Hematopoietic multipotent progenitor cell treated with erythropoietin and hydrocortisone succinate and interleukin-3 and kit ligand, for 6 days (in vitro differentiated cells): ENCODE measurements at places on chromosomes 1 and 21.

- DNase-seq = no peak
These were observed 56.6 kb downstream of the SMYD2 start for GRCh38 chr1:214337511-214337910.

- DNase-seq = no peak
These were observed 9.2 kb downstream of the DDI2 start for GRCh38 chr1:15626269-15626950.

DNA sequence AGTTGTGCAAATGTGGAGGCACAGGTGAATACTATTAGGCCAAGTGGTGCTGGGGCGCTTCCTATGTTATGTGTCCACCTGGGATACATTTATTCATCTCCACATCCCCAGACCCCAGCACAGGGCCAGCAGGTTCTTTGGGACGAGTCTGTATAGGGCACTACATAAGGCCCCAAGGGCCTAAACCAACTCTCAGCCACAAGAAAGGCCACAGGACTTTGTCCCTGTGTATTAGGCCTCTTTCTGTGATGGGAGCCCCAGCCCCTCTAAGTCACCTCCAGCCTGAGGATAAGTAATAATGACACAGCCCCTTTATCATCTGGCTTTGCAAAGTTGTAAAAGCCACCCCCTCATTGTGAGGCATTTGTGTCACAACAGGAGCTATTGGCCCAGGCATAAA lies 79.2 kb upstream of the CD1D start:
- no peak for DNase-seq

DNA sequence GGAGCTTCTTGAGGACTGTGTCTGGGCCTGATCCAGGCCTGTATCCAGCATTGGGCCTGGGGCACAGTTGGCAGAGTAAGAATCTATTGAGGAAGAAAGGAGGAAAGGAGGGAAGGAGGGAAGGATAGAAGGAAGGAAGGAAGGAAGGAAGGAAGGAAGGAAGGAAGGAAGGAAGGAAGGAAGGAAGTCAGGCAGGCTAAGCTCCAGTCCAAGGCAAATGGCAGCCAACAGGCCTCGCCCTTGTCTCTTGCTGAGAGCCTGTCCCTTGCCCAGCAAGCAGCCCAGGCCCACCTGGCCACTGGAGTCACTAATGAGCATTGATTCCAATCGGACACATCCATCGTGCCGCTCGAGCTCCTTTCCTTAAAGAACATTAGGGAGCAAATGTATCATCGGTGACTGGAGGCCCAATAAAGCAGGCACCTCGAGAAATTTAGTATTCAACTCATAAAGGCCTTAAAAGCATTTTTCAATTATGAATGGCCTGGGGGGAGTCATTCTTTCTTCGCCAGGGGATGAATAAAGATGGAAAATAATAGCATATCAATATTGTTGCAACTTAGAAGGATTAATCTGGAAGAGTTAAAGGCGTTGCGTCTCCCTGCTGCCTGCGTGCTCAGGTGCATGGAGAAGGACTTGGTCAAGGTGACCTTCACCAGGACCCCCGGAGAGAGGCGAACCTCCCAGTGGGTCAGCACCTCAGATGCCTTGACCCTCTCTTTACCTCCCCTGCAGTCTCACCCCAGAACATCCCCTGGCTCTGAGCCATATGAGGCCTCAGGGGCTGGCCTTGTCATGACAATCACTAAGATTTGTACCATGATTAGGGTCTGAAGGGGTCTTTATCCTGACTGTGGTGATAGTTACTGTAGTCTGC lies 144.5 kb upstream of the RUNX3 start:
- no peak for DNase-seq

- peak; percentile 65 for DNase-seq
These were observed 25.3 kb downstream of the DPH5 start for GRCh38 chr1:101000131-101000873.

- DNase-seq = no peak
These were observed 3.3 kb downstream of the RSRP1 start for GRCh38 chr1:25243907-25244306.

- no peak for DNase-seq
These were observed 182.7 kb downstream of the KCNT2 start for GRCh38 chr1:196425513-196425912.

GRCh38 chr21:34807146-34807880 lies 138.5 kb downstream of the CLIC6 start:
- DNase-seq = no peak
